ENCODE measurements at places on chromosomes 16 and 17.

DNA sequence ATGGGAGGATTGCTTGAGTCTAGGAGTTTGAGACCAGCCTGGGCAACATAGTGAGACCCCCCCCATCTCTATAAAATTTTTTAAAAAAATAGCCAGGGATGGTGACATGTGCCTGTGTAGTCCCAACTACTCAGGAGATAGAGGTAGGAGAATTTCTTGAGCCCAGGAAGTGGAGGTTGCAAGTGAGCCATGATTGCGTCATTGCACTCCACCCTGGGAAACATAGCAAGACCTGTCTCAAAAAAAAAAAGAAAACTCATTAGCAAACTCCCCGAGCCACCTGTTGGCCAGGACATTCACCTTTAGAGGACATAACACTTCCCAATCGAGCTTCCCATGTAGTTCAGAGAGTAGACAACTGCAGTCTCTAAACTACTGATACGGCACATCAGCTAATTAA, 274.2 kb downstream of the ABCC12 start:
- DNase-seq = no peak

DNA sequence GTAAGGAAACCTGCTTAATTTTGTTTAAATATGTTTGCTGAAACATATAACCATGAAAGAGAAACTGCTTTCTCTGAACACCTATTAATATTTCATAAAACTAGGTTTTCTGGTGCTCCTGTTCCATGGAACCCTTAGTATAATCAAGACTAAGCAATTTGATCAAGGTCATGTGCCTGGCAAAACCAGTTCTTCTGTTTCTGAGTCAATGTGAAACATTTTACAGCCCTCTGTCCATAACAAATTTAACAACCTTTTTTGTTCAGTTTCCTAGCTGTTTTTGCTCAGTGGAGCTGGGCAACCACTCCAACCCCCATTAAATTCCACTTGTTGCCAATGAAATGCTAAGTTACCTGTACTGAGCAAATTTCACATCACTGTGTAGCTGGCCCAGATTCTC, 344.0 kb downstream of the CA10 start:
- no peak for DNase-seq

- no peak for DNase-seq
These were observed 2.3 kb downstream of the KSR1 start for GRCh38 chr17:27458524-27458908.

- no peak for DNase-seq
These were observed 67.8 kb downstream of the WSB1 start for GRCh38 chr17:27361695-27362094.

DNA sequence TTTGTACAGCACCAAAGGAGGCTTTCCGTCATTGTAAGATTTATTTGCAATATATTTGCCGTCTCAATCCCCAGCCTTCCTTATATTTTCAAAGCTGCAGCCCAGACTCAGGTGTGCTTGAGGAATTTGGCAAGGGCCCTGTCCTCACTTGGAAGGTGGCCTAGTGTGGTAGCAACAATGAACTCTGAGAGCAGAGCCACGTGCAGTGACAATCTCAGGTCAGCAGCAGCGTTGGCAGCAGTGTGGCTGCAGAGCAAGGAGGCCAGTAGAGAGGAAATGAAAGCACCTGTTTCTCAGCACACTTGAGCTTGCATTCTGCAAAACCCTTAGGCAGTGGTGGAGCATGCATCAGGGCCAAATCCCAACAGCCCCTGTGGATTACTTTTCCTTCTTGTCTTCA, 613.5 kb downstream of the RBFOX1 start:
- no peak for DNase-seq

DNA sequence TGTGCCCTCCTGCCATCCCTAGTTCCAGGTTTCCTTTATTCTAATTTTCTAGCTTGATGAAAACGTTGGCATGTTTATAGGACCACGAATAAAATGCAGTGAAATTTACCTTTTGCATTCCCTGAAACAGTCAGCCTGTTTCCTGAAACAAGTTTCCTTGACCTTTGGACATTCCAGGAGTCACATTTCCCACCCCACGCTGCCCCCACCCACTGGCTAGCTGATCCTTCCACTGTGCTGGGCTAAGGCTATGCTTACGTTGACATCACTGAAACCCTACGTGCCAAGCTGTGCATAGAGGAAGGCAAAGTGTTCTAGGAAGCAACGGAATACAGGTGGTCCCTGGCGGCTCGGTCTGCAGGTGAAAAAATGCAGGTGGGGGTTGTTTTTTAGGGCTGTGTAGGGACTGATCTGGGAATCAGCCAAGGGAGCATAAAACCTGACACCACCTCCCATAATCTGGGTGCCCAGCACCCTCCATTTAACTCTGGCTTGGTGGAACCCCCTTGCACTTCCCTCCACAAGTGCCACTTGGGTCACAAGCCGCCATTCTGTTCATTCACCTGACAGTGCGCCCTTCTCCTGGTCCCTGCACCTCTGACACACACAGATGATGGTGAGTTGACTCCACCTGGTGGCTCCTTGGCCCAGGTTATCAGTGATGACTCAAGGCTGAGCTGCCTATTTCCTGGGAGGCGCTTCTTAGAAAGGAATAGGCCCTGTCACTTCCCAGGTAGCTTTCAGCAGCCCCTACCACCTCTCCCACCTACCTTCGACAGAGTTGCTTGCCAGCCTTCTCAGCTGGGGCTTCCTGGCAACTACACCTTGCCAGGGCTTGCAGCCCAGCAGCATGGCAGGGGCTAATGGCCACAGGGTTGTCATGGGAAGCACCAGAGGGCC, 83.7 kb downstream of the N4BP1 start:
- DNase-seq = no peak

DNA sequence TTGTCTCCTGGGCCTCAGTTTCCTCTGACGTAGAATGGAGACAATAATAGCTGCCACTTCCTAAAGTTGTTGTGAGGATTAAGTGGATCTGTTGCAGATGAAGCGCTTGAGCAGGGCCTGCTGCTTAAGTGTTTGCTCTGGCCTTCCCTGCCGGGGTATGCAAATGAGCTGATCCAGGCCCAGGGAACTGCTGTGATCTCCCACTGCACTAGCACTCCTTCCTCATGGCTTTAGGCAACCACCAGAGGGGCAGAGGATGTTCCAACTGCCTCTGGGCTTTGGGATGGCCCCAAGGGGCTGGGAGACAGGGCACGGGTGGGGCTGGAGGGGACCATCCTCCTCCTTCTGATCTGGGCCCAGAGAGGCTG, 6.2 kb downstream of the SBK1 start:
- DNase-seq = no peak

- DNase-seq = no peak
These were observed 91.9 kb upstream of the CBX4 start for GRCh38 chr17:79930877-79931816.

DNA sequence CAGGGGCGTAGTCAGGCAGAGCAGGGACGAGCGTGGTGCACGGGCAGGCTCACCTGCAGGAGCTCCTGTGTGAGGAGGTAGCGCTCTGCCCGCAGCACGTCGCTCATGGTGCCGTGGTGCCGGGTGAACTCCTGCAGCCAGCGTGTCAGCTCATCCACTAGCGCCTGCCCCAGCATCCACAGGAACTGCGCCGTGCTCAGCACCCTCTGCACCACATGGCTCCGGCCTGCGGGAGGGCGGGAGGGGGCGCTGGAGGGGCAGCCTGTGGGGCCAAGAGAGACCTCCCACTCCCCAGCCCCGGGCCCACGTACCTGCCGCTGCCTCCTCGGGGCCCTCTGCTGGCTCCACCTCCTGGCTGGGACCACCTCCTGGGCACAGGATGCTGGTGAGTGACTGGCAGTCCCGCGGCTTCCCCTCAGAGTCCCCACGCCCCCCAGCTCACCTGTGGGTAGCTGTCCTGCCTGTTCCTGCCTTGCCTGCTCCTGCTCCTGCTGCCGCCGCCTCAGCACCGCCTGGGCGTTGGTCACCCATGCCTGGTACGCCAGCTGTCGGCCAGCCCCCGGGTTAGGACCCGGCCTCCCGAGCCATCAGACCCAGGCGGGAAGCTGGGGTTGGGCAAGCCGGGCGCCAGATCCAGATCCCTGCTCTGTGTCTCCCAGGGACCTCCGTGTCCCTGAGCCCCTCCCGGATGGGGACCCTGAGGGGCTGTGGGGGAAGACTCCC, 16.6 kb downstream of the CTU2 start:
- DNase-seq = no peak
